Stimulated activated CD8-positive, alpha-beta memory T cell treated with anti-CD3 and anti-CD28 coated beads, Interleukin-12 subunit alpha, Interleukin-12 subunit beta, amount 100 ng/mL, for 1 hour (primary cell): ENCODE measurements at places on chromosomes 12 and 14.

- DNase-seq, result no peak
Observed at GRCh38 chr14:91354979-91355685, 62.5 kb downstream of the CCDC88C start.

GRCh38 chr12:38691164-38691563, 214.2 kb downstream of the CPNE8 start:
- no peak for DNase-seq

- DNase-seq, result no peak
Observed at GRCh38 chr12:69613351-69613750, 2.6 kb upstream of the LRRC10 start.

DNA sequence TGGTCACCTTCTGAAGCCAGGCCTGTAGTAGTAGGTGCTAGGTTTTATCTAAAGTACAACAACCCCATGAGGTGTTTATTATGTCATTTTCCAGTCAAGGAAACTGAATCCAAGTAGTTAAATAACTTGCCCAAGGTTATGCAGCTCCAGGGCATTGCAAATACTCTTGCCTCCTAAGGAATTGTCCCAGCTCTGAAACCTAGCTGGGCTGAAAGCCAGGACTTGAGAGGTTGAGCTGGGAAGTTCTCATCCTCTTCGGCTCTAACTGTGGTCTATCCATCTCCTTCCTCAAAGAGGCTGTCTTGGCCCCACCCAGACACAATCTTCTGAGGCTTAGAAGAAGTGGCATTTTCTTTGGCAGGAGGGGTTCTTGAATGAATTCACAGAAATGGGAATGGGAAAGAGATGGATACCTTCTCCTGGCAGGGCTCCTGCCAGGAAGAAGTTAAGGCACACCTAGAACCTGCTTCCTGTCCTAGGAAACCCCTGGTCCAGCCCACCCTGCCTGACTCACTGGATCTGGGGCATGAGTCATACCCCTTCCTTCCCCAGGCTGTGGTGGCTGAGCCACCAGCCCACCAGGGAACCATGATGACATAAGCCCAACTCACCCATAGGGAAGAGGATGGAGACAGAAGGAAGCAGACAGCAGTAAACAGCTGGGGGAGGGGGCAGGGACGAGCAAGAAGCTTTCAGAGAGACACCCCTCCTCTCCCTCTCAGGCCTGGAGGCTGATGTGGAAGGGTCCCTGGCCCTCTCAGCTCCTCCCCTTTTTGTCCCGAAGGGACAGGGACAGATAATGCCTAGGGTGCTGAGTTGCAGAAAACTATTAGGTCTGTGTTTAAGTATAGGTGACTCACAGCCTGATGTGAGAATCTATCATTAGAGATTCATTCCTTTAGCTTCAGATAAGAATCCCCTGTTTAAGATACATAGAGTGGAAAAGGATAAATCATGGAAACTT, 2.1 kb upstream of the PLEK2 start:
- DNase-seq, result peak; percentile 13

- DNase-seq, result no peak
Observed at GRCh38 chr12:124469193-124469888, 98.1 kb downstream of the NCOR2 start.

- DNase-seq, result no peak
Observed at GRCh38 chr14:47366006-47366405, 309.4 kb downstream of the MDGA2 start.

DNA sequence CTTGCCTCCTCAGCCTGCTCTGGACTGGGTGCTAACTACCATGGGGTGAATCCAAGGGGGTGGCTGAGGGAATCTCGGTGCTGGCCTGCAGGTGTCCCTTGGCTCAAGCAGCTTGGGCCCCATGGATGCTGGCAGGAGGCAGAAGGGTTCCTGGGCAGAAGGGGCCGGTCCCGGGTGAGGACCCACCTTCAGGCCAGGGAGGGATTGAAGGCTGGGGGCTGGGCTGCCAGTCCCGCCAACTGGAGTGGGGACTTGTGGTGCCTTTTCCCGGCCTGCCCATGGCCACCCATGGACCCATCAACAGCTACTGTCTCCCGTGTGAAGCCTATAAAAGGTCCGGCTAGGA, 550.1 kb downstream of the SLC6A15 start:
- no peak for DNase-seq

- no peak for DNase-seq
Observed at GRCh38 chr14:60636879-60637478, 12.3 kb downstream of the SIX1 start.

DNA sequence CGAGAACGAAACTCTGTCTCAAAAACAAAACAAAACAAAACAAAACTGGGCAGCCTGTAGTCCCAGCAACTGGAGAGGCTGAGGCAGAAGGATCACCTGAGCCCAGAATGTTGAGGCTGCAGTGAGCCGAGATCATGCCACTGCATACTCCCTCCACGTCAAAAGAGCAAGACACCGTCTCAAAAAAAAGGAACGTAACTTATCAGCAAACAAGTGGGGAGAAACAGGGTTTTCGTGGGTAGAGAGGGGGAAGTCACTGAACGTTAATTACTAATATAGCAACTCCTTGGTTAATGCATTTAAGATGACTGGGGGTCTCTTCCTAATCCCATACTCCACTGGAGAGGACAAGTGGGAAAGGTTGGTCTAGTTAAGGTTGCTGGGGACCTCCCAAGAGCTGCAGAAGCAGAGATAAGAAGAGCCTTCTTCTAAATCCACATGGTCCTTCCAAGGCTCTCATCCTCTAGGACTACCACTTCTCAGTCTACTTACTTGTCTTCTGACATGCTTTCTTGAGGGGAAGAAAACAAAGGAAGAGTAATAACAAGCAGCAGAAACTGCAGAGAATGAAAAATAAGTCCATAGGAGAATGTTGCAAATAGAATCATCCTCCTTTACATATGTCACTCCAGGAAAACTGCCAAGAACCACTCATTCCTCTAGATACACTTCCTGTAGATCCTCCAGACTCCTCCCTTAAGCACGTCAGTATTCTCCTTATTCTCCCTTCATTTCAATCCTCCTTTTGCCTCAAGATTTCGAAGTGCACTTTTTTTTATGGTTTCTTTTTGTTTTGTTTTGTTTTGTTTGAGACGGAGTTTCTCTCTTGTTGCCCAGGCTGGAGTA, 5.8 kb downstream of the NUMB start:
- DNase-seq, result no peak

GRCh38 chr14:65860956-65861611, 448.6 kb downstream of the FUT8 start:
- DNase-seq, result no peak

DNA sequence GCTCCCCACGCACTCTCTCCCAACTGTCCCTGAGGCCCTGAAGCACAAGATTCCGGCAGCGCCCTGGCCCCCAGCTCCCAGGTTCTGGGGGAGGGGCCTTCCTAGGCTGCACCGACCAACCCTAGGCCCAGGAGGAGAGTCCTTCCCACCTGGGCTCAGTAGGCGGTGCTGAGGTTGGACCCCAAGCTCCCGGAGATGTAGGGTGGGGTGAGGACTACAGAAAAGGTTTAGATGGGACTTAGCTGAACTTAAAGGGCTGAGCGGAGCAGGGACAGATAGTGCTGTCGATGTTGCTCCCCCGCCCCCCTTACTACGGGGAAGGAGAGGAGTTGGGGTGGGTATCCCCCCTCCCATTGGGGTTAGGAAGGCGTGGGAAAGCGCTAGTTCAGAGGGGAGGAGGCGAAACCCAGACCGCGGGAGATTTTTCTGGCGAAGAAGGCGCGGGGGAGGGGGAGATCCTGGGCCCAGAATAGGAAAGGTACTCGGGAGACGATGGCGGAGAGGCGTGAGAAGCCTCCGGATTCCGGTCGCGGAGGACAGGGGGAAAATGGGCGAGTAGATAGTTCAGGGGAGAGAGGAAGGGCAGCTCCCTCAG, 4.2 kb upstream of the BAZ2A start:
- no peak for DNase-seq

DNA sequence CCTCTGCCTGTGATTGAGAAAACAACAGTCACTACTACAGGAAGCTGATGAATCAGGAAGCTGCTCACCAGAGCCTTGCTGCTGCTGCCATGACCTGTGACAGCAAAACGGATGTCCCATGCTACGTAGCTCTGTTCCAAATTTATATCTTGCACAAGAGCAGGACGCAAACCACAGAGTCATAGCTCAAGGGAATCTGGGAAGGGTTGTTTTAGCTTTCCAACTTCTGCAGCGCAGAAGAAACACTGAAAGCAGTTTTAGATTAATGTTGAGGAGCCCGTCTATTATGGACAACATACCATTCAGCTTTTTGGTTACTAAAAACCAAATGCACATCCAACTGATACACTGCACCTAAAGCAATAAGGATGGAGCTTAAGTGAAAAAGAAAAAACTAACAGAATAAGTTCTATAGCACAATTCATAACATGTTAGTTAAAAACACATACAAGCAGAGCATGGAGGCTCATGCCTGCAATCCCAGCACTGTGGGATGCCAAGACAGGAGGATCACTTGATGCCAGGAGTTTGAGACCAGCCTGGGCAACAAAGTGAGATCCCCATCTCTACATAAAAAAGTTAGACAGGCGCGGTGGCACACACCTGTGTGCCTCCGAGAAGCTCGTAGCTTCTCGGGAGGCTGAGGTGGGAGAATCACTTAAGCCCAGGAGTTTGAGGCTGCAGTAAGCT, 1.7 kb upstream of the ANKRD33 start:
- peak; percentile 30 for DNase-seq

DNA sequence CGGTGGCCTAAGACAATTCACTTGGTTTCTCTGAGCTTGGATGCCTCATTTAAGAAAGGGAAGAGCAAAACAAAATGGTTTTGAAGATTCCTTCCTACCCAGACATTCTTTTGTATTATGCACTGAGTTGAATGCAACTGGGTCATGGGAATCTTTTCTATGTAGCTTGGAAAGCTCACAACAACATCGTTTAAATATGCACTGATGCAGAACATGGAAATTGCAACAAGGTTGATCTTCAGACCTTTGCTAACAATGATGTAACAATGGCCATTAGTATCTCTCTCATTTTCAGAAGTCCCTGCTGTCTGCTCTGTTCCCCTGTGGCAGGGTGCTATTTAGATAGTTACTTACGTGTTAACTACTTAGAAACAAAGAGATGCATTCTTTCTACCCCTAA, 30.1 kb upstream of the IGF1 start:
- DNase-seq, result no peak

GRCh38 chr14:81388336-81388735, 11.8 kb downstream of the STON2 start:
- no peak for DNase-seq

DNA sequence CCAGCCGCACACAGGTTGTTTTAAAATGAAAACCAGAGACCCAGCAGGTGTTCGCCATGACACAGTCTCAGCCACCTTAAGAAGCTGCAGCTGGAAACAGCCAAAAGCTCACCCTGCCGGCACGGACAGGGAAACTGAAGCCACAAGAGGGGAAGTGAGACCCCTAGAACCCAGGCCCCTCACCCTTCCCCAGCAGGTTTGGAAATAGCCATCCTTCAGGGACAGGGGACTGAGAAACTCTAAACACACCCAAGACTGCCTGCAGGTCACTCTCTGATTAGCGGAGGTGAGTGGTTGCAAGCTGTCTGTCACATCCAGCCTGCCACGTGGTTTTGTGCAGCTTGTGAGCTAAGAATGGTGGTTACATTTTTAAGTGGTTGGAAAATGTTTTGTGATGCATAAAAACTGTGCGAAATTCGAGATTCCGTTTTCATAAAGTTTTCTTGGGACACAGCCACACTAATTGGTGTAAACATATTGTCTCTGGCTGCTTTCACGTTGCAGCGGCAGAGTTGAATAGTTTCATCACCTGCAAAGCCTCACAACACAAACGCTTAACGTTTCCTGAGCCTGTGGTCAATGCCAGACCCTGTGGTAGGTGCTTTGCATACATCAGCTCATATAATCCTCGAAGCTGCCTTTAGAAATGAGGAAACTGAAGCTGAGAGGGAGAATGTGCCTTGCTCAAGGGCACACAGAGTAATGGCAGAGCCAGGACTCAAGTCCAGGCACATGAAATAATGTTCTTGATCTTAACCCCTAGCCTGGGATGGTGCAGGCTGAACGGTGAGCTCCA, 1.7 kb upstream of the SELPLG start:
- DNase-seq, result no peak

DNA sequence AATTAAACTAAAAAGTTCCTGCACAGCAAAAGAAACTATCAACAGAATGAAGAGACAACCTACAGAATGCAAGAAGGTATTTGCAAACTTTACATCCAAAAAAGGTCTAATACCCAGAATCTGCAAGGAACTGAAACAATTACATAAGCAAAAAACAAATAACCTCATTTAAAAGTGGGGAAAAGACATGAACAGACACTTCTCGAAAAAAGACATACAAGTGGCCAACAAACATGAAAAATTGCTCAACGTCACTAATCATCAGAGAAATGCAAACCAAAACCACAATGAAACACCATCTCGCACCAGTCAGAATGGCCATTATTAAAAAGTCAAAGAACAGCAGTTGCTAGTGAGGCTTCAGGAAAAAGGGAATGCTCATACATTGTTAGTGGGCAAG, 15.2 kb downstream of the PDE6H start:
- no peak for DNase-seq

- DNase-seq, result no peak
Observed at GRCh38 chr14:105047283-105048016, 17.8 kb downstream of the GPR132 start.

GRCh38 chr14:59630288-59630963, 53.8 kb upstream of the CCDC175 start:
- no peak for DNase-seq

DNA sequence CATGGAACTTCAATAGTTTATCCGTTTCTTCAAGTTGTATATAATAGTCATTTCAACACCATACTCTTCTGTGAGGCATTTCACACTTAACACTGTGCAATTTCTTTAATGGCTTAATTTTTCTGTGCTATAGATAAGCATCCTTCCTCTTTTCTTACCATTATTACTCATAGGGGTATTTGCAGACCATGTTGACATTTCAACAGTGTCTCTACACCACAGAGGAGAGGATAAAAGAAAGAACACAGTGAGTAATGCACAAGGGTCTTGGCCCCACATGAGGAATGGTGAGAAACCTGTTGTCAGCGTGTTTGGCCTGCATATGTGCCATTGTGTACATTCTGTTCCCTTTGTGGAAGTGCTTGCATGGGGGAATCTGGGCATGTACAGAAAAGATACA, 421.5 kb upstream of the MDGA2 start:
- DNase-seq, result no peak

DNA sequence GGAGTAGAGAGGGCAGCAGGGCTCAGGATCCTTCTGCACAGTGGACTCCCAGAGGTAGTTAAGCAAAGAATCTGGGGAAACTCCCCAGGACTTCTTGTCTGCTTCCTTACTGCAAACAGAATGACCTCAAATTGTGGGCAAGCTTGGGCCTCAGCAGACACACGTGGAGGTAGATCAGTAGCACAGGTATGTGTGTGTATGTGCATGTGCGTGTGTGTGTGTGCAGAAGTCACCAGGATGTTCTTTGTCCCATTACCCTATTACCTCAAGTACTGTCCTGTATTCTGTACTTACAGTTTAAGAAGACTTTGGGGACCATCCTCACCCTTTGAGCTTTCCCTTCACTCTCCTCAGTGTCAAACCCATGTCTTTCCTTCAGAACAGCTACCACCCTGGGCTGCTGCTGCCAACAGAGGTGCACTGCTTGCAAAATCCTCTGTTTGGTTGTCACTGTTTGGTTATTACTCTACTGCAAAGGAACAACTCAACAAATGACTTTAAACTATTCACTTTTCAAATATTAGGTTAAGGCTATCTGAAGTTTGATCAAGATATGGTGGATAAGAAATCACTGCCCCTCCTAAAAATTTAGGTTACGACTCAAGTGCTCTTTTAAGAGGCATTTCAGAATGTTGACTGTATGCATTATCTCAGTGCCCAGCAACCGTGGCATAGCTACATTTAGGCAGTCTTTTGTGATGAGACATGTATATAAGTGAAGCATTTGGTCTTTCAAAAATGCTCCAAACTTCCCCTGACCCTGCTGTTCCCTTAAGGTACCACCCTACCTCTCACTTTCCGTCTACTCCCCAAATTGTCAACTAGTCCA, 78.2 kb upstream of the MBIP start:
- no peak for DNase-seq
